Stimulated activated CD4-positive, alpha-beta T cell treated with anti-CD3 and anti-CD28 coated beads, Interleukin-15, amount 100 ng/mL, for 48 hours (primary cell): ENCODE measurements at places on chromosomes 12 and 14.

DNA sequence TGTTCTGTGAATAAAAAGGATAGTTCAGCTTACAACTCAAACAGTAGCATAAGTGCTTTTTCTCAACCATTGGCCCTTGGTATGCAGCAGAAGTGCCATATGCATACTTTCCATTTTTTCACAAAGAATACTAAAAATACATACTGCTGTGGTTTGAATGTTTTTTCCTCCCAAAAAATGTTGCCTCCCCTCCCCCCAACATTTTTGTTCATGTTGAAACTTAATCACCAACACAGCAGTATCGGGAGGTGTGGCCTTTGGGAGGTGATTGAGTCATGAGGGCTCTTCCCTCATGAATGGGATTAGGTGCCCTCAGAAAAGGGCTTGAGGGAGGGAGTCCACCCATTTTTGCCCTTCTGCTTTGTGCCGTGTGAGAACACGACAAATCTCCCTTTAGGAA is 198.6 kb downstream of the ESR2 start:
- no peak for DNase-seq

DNA sequence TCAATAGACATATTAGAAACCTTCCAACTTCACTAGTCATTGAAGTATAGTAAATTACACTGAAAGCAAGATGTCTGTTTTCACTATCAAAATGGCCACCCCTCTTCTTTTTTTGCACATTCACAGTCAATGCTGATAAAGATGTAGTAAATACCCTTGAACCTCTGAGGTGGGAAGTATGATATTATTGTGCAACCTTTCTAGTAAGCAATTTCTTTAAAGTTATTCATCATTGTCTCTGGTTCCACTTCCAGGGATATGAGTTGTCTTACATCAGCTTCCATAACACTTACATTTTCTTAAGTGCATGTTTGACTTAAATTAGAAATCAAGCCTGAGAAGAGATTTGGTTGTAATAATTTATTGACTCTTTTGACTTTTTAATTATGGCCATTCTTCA is 453.9 kb upstream of the MGAT4C start:
- no peak for DNase-seq

GRCh38 chr12:95674631-95675030 is 115.9 kb downstream of the NTN4 start:
- DNase-seq, result no peak

- no peak for DNase-seq
Observed at GRCh38 chr12:119343130-119343529, 8.6 kb downstream of the CCDC60 start.

GRCh38 chr12:90199006-90199405 is 490.4 kb upstream of the ATP2B1 start:
- DNase-seq, result no peak

DNA sequence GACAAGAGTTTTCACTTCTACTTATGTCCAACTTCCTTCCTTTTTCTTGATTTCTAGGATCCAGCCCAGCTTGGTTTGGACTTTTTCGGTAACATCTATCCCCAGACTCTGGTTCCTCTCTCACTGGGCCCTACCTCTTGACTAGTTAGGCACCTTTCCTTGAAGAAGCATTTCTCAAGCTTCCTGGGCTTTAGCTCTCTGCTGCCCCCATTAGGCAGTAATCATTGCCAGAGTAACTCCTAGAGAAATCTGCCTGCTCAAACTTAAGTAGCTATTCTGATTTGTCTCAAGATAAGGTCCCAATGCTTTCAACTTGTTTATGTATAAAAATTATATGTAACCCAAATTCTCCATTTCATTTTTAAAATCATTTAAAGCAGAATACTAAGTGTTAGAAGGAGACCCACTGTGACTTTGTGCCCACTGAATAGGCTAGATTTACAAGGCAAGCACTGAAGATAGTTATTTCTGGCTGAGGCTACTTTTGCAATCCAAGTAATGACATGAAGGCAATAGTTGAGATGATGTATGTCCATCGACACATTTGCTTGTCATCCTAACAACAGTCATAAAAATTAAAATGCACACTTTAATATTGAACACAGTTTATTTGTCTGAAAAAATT is 275.0 kb upstream of the G2E3 start:
- DNase-seq, result no peak

GRCh38 chr14:69101331-69101826 is 51.5 kb downstream of the DCAF5 start:
- DNase-seq, result no peak

DNA sequence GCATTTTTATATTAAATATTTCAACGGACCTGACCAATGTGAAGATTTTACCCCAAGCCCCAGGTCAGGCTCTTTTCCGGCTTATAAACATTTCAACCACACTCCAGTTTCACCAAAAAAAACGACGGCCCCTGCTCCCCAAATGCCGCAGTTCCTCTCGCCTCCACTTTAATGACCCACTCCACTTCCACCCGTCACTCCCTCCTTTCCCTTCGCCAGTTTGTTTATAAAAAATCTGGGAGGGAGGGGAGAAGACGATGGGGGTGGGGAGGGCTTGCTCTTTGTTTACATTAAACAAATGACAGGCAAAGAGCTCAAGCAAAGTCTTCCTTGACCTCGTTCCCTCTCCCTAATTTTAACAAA is 5.4 kb downstream of the SIX6 start:
- DNase-seq, result no peak

GRCh38 chr12:116087962-116088361 is 189.5 kb downstream of the MED13L start:
- DNase-seq, result no peak
